ENCODE measurements at places on chromosomes 1 and 21.

- no peak for DNase-seq
These were observed 49.0 kb downstream of the NRIP1 start for GRCh38 chr21:15015622-15016471.

- no peak for DNase-seq
These were observed 52.3 kb downstream of the RHBG start for GRCh38 chr1:156421062-156421938.

DNA sequence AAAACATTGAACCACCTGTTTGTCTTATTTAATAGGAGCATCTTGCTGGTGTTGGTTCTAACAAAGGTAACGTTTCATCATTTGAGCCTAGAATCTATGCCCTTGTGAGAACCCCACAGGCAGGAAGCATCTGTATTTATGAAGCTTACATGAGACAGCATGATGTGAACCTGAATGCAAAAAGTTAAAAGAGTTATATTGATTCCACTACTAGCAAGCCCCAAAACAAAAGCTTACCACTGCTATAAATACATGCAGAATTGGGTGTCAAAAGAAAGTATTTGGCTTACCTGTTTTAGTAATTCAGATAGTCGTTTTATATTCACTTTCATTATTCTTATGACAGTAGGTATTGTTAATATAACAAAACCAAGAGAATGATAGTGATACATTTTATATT lies 301.2 kb upstream of the ADGRL2 start:
- no peak for DNase-seq

DNA sequence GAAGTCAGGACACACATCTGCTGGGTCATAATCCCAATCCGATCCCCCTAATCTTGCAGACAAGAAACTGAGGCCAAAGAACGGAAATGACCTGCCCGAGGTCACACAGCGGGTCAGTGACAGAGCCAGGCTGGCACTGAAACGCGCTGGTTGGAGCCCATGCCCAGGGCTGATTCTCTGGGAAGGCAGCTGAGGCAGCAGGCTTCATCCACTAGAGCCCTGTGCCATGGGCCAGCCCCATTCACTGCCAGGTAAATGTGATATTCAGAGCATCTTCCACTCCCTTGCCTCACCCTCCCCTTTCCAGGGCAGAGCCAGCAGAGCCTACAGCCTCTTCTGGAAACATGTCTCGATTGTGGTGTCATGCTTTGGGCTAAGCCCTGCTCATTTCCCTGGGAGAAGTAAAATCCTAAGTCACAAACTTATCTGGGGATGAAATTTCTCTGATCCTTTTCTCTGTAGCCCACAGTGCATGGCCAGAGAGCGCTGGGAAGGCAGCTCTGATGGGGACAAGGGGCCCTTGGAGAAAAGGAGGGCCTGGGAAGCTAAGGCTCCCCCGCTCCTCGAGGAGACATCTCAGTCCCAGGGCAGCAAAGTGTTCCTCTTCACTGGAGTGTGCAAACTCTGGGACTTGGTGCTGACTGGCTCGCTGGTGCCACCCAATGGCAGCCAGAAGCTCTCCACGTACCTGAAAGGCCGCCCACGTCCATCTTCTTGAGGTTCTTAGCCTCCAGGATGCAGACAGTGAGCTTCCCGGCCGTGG lies 110.4 kb downstream of the SYT2 start:
- no peak for DNase-seq

DNA sequence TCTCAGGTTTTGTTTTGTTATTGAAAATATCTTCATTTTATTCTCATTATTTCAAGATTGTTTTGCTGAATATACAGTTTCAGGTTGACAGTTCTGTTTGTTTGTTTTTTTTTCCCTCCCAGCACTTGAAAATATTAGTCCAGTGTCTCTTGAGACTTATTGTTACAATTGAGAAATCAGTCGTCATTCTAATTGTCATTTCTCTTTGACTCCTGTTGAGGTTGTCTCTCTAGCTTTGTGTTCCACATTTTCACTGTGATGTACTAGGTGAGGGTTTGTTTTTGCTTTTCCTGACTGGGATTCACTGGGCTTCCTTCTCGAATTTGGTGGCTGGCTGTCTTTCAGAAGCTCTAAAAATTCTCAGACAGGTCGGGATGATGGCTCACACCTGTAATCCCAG lies 443.2 kb upstream of the VAMP3 start:
- no peak for DNase-seq

DNA sequence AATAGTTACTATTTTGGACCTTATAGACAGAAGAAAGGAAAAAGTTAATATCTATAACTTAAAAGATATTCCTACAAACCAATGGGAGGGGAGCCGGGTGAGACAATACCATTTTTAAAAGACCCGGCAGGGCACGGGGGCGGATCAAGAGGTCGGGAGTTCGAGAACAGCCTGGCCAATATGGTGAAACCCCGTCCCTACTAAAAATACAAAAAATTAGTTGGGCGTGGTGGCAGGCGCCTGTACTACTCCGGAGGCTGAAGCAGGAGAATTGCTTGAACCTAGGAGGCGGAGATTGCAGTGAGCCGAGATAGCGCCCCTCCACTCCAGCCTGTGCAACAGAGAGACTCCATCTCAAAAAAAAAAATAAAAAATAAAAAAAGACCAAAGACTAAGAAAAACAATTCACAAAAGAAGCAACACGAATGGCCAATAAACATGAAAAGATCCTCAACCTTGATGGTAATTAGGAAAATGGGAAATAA lies 1.2 kb upstream of the PSMB2 start:
- DNase-seq = peak; percentile 50

DNA sequence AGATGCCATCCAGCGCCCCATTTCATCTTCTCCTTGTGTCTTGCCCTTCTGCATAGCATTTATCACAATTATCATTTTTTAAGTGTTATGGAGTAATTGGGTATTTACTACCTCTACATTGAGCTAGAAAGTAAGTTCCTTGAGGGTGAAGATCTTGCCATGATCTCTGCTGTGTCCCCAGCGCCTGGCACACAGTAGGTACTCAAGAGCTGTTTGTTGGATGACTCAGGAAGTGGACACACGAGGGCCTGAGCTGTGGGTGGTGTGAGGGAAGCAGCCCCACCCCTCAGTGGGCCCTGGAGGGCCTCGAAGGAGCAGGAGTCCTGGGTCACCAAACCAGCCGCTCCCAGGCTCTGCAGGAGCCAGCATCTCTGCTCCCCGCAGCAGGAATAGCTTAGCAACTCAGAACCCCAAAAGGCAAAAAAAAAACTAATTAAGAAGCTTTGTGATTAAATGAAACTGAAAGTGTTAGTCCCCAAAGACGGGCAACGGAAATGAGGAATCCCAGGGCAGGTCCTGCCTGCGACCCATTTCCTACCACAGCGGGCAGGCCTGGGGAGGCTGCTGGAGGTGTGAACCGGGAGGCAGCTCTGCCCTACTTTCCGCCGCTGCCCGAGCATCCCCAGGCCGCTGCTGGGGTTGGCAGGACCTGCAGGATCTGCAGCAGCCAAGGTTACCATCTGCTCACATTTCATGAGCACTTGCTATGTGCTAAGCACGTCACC lies 87.7 kb downstream of the LACTBL1 start:
- no peak for DNase-seq

- no peak for DNase-seq
These were observed 11.4 kb downstream of the HLX start for GRCh38 chr1:220890602-220891001.

DNA sequence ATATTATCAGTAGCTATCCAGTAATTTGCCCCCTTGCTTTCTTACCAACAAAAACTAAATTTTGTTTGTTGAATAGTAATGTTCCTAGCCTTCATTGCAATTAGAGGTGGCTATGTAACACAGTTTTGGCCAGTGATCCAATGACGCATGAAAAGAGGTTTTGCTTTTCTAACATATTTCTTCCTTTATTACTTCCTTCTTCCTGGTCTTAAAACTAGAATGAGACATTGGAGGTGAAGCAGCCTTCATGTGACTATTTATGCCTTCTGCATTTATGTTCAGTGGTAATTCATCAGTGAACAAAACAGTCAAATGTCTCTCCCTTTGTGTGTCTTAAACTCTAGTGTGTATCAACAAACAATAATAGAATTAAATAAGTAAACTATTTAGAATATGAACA lies 35.5 kb downstream of the LRIF1 start:
- DNase-seq = no peak

DNA sequence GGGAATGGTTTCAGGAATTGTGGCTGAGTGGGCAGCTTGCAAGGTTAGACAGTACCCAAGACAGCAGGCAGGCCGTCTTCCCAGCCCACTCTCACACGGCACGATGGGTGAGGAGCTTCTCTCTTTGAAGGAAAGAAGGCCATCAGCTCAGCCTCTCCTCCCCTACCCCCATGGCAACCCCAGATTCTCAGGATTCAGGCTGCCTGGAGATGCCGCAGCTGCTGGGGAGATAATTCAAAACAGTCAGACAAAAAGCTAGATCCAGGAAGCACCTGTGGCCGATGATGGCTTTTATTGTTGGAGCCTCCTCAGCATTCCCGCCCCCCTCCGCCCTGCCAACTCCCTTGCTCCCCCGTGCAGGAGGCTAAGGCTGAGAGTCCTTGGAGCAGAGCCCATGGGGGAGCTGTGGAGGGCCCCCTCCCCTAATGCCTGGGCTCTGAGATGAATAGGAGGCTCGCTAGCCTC lies 220.5 kb downstream of the TRABD2B start:
- no peak for DNase-seq

GRCh38 chr1:218339267-218339831 lies 5.8 kb upstream of the TGFB2 start:
- DNase-seq = no peak

- no peak for DNase-seq
These were observed 840.6 kb downstream of the BRINP3 start for GRCh38 chr1:189637041-189637440.

GRCh38 chr1:109817881-109818270 lies 54.2 kb upstream of the EPS8L3 start:
- DNase-seq = no peak

- no peak for DNase-seq
These were observed 33.7 kb upstream of the FBXO28 start for GRCh38 chr1:224080115-224080774.
